ENCODE measurements at places on chromosomes 11 and 22.
A peak's percentile ranks its signal among the peaks of the same experiment; 100 is the strongest.

DNA sequence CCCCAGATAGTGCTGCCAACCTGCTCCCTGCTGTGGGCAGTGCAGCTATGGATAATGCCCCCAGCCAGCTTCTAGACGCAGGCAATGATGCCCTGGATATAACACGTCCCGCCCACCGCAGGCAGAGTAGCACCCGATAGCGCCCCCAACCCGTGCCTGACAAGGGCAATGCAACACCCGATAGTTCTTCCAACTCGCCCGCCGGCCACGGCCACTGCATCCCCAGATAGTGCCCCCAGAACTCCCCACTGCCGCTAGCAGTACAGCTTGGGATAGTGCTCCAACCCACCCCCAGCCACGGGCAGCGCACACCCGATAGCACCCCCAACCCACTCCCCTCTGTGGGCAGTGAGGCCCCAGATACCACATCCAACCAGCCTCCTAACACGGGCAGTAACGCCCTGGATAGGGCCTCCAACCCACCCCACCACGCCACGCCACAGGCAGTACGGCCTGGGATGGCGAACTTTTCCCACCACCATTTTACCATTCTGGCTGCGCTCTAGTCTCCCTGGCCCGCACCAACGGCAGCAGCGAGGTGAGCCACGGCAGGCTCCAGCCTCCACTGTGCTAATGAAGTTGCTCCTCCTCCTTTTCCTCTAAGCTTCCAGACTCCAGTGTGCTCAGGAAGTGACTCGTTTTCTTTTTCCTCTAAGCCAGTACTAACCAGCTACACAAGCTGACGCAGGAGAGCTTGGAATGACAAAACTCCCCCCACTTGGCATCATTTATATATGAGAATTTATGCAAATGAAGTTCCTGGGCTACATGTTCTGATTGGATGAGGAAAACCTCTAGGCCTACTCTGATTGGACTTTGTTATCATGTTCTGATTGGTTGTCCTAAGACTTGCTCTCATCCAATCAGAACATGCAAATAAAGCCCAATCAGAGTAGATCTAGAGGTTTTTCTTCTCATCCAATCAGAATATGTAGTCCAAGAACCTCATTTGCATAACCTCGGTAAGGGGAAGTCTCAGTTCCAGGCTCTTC lies 3.0 kb upstream of the RFPL3 start:
- DNase-seq, result no peak

GRCh38 chr22:43320943-43321900 lies 21.9 kb downstream of the SCUBE1 start:
- DNase-seq, result no peak

- DNase-seq, result no peak
Measured at GRCh38 chr11:64437426-64437825, 78.5 kb downstream of the RPS6KA4 start.

- DNase-seq, result no peak
Measured at GRCh38 chr11:69293087-69293486, 868 bp upstream of the MYEOV start.

DNA sequence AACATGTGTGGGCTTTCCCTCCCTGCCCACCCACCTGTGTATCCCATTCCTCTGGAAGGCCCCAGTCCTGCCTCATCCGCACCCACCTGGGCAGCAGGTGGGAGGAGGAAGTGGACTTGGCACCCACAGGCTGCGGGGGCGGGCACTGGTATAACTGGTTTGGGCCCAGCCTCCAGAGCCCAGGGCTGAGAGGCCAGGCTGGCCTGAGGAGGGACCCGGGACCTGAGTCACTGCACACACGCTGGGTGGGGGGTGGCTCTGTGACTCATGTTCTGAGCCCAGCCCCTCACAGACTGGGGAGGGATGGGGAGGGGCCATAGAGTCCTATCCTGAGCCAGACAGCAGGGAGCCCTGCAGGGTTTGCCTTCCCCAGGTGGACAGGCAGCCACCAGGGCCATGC lies 16.7 kb downstream of the PHLDA2 start:
- DNase-seq, result peak; percentile 71

GRCh38 chr11:77908835-77909234 lies 85.6 kb downstream of the INTS4 start:
- no peak for DNase-seq

DNA sequence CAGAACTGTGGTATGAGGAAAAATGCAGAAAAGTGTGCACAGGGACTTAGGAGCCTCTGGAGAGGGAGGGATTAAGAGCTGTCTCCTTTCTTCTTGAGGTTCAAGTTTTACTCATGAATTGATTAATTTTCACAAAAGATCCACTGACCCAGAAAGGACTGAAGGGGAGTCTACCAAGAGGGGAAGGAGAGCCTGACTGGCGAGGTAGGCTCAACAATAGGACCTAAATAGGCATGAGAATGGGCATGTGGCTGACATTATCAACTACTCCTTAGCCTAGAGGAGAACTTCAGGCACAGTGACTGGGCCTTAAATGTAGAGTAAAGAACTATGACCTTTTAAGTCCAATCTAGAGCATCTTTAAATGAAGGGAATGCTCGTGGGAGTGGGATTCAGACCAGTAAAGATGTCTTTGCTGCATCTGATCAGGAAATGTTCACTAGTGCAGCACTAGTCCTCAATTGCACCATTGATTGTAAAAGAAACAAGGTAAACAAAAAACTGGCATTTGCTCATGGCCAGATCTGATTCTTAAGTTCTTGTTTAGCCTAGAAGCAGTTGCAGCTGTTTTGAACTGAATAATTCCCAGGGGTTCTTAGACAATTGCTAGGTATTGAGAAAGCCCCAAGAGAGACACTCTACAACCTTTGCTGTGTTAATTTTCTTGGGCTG lies 135.6 kb downstream of the RAB38 start:
- no peak for DNase-seq

GRCh38 chr11:30317030-30317429 lies 5.9 kb upstream of the ARL14EP start:
- no peak for DNase-seq

GRCh38 chr11:27411328-27411727 lies 48.3 kb upstream of the CCDC34 start:
- no peak for DNase-seq

DNA sequence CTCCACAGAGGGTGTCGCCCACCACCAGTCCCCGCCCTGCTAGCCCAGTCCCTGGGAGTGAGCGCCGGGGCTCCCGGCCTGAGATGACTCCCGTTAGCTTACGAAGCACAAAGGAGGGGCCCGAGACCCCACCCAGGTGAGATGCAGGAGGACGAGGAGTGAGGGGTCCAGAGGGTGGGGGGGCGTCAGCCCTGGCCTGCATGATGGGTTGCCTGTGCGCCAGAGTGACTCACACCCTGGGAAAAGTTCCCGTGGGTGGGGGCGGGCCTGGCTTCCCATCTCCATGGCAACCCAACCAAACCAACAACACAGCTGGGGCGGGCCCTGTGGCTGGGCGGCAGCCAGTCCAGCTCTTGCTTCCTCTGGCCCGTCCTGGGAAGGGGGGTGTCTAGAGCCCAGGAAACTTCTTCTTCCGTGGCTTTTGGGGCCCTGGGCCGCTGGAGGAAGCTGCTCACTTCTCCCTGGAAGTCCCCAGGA lies 4.5 kb downstream of the GAS2L1 start:
- peak; percentile 87 for DNase-seq

- DNase-seq, result no peak
Measured at GRCh38 chr22:45584121-45584570, 81.5 kb downstream of the FBLN1 start.

DNA sequence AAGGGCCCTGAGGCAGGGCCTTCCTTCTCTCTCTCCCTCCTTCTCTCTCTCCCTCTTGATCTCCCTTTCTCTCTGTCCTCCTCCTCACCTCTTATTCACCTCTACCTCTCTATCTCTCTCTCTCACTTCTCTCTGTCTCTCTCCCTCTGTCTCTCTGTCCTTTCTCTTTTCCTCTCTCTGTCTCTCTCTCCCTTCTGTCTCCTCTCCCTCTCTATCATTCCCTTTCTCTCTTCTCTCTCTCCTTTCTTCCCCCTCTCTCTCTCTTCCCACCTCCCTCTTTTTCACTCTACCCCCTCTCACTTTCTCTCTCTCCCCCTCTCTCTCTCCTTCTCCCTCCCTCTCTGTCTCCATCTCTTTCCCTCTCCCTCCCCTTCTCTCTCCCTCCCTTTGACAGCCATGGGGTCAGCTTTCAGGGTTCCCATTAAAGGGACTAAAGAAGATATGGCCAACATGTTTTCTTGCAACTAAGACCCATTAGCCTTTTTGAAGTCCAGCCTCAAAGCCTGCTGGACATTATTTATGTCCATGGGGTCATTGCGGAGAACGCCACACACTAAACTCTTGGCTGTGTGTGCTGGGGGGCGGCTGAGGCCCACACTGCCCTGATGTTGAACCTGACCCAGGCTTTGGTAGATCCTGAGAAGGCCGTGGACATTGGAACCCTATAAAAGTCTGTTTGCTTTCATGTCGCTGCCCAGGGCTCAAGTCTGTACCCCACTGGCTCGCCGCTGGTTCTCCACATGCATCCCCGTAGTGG lies 15.0 kb downstream of the ANO1 start:
- DNase-seq, result no peak

GRCh38 chr11:10646005-10646404 lies 47.5 kb downstream of the IRAG1 start:
- DNase-seq, result no peak

- no peak for DNase-seq
Measured at GRCh38 chr11:108340973-108341372, 118.1 kb downstream of the ATM start.

DNA sequence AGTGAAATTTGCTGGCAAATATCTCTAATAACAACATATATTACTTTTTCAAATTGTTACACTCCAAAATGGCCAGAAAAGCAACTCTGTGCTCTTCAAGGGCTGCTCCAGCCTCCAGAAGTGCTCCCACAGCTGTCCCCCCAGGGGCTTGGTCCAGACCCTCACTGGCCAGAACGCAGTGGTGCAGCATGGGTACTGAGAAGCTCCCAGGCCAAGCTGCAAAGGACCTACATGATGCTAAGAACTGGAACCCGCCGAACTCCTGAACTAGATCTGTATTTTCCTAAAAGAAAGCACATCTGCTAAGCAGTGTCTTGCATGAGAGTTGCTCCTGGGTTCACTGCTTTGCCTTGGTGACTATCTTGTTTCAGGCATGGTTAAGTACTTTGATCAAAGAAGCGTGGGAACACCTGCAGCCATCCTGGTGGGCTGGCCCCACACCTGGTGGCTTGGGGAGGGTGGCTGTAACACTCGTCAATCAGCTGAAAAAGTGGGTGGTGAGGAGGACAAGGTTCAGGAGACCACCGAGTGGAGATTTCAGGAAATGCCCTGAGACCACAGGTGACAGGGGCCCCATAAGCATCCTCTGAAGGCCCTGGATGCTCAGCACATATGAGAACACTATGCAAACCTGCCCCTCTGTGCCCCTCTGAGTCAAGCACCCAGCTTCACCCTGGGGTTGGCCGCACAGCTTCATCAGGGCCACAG lies 72.7 kb upstream of the PITPNB start:
- no peak for DNase-seq

DNA sequence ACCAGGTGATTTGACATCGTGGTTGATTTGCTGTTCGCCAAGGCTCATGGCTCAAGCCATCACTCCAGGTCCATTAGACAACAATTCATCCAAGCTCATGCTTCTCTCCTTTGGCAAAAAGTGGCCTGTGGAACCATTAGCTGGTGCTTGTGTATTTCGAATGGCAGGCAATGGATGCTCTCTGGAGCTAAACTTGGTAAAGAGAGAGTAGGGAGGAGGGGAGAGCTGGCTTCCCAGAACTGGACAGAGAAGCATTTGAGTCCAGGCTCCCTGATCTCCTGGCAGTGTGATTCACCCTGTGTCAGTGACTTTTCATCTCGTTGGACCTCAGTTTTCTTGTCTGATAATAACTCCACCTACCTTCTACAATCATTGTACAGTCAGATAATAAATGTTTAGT lies 64.6 kb downstream of the MYO18B start:
- no peak for DNase-seq

DNA sequence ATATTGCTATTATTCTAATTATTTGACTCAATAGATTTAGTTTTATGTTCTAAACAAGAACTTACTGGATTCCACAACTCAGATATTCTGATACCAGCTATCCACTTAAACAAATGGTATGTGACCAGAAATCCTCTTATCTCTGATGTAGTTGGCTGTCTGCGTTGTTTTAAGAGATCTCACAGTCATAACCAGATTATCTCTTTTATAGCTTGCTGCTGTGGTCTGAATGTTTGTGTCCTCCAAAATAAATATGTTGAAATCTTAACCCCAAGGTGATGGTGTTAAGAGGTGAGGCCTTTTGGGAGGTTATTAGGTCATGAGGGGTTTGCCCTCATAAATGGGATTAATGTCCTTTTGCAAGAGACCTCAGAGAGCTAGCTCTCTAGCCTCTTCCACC lies 12.7 kb downstream of the ANKRD42 start:
- DNase-seq, result no peak

DNA sequence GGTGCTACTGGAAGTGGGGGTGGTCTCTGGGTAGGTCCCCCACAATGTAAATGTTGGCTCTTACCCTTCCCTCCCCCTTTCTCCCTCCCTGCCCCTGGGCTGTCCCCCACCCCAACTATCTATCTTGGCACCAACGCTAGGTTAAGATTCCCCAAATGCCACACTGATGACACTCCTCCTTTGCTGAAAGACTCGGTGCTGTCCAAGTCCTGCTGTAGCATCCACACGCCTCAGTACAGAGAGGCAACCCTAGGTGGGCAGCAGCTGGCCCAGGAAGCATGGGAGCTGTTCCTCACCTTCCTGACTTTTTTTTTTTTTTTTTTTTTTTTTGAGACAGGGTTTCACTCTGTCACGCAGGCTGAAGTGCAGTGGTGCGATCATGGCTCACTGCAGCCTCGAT lies 3.4 kb upstream of the KCTD17 start:
- DNase-seq, result no peak

GRCh38 chr11:132445859-132446291 lies 1075.5 kb downstream of the NTM start:
- DNase-seq, result no peak

DNA sequence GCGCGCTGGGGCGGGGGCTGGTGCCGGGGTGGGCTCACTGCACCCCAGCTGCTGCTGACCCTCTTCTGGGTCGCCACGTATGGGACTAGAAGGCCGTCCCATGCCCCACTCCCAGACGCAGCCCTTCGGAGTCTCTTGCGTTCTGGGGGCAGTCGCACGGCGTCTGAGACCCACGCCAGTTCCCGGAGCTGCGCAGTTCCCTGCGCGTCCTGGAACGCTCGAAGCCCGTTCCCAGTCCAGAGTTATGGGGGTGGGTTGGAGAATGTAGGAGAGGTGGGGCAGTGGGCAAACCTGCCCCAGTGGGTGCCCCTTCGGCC lies 375 bp downstream of the LAYN start:
- no peak for DNase-seq

GRCh38 chr11:47895035-47895434 lies 46.9 kb upstream of the NUP160 start:
- DNase-seq, result no peak

DNA sequence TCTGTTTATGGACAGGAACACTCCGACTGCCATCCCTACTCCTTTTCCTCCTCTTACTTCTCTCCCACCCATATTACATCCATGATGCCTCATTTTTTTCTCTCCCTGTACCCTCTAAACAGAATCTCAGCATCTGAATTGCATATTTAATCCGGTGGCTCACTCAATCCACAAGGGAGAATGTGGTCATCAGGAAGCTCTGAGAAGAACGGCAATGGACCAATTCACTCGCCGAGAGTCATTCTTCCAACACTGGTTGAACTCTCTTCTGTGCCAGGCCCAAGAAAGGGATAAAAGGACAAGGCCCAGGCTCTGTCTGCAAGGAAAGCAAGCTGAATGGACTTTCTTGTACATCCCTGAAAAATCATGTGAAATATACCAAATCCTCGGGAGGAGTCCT lies 15.9 kb downstream of the MAP6 start:
- DNase-seq, result no peak
